Psoas muscle (tissue), 8 donors: ENCODE measurements at places on chromosomes 6 and 20. TPM values are rescaled to one million over a fixed set of nuclear protein-coding genes. Genes with fewer than 3 reads are reported as not detected.

GRCh38 chr6:93177918-93178317 lies 241.4 kb downstream of the EPHA7 start:
- DNase-seq = no peak

DNA sequence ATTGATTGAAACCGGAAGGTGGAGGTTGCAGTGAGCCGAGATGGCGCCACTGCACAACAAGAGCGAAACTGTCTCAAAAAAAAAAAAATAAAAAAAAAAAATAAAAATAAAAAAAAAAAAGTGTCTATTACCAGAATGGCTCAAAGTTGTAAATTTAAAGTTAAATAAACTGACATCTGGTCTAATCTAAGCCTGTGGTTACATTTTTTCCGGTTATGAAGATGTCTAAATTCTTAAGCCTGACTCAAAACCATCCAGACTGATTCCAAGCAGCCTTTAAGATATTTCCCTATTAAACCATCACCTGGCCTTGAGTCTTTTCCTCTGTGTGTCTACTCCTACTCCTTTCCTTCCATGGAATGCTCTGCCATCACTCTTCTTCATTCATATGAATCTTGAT lies 371.7 kb upstream of the RUNX2 start:
- no peak for DNase-seq

DNA sequence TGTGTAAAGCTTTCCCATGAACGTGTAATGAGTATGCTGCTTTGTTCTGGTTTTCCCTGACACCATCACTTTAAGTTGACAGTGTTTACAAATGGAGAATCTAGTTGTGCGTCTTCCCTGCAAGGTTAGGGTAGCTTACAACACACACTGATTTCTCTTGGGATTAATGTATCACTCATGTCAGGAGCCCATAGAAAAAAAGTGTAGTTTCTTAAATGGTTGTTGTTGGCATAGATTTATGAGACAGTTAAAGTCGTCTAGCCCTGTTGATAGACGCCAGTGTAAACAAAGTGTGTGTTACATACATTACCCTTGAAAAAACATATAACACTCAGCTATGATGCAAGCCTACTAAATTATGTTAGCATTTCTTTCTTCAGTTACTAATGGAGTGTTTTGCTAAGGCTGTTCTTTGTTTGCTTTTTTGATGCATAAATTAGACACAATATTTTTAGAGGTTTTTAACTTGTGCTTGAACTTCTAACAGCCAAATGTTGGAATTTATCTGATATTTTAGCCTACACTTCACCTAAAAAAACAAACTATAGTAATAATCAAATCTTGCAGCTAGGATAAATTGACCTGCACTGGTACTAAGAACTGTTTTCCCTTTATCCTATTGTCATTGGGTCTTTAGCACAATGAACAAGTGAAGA lies 88.6 kb downstream of the RNF217 start:
- no peak for DNase-seq

DNA sequence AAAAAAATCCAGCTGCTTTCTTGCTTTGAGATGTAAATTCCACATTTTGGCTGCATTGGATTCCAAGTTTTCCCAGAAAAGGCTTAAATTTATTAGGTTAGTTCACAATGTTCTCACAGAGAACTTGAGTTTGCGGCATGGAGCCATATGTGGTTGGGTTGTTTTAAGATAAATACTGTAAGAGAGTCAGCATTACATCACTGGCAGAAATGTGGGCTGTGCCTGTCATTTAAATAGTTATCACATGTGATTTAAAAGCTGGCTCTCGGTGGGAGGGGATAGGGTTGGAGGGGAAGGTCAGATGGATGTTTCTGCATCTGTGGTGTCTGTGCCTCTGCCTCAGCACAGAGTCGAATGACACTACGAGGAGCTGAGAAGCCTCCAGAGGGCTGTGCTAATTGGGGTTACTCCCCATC lies 73.8 kb upstream of the SCP2D1 start:
- DNase-seq = no peak

DNA sequence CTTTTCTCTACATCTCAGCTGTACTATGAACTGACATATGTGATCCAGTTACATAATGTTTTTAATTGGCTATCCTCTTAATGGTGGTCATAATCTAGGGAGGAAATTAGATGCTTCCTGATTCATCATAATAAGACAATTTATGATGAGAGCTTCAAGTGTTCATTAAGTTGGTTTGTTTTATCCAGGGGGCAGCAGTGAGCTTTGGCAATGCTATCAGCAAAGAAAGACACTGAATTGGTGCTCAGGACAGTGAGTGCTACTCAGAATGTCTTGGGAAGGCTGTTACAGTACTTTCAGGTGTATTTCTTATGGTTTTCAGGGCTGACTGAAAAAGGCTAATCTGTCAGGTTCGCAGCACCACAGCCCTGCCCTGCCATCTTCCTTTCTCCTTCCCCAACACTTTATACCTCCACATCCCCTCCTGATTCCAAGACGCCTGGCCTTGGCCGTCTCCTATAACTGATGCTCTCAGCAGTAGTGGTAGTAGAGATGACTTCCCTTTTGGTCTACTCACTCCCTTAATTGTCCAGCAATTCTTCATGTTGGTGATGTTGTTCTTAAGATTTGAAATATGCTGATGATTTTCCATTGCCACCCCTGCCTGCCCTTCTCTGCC lies 67.0 kb upstream of the TNFAIP3 start:
- DNase-seq = peak; percentile 17

Gene SIRPD
- polyA plus RNA-seq = not detected

Gene NKAIN2
- polyA plus RNA-seq = 1.1 TPM

Gene BPIFB4
- not detected for polyA plus RNA-seq
